ENCODE measurements at places on chromosomes 7 and 10.

DNA sequence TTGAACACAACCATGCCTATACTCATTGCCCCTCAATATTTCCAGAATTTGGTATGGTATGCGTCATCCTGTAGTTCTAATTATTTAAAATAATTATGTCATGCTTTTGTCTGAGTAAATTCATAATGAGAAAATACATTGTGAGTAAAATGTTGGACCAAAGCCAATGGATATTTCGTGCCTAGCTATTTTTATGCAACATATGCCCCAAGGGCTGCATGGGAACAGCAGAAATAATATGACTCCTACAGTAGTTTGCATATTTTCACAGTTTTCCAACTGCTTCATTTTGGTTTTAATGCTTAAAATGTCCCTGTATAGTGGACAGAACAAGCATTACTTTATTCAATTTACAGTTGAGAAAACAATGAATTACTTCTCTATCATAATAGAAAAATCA lies 1115.6 kb upstream of the GHITM start:
- DNase-seq = no peak

GRCh38 chr7:114466917-114467316 lies 52.3 kb downstream of the FOXP2 start:
- DNase-seq = no peak

- DNase-seq = no peak
Measured at GRCh38 chr10:412109-412508, 276.9 kb downstream of the ZMYND11 start.

DNA sequence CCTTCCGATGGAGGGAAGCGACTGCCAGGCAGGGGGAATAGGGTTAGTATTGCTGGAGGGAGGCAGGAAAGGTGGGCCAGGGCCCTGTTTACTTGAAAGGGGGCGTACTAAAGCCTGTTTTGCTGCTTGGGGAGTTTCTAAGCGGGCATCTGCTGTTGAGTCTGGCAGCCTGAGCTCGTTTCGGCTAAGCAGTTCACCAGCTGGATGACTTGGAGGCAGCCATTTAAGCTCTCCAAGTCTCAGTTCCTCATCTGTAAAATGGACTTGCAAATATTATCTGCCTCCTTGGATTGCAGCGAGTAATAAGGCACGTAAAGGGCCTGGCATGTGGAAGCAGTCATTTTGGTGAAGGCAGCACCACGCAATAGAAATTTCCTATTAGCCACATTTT lies 44.0 kb downstream of the LDB3 start:
- DNase-seq = no peak

- DNase-seq = no peak
Measured at GRCh38 chr10:32189400-32190084, 133.3 kb upstream of the KIF5B start.

All from stimulated activated CD4-positive, alpha-beta T cell treated with anti-CD3 and anti-CD28 coated beads, Interleukin-4, amount 100 ng/mL, for 48 hours (primary cell).